Activated naive CD4-positive, alpha-beta T cell treated with Interleukin-2 at 50 U/mL for 16 hours (primary cell): ENCODE measurements at places on chromosomes 6 and 20.

DNA sequence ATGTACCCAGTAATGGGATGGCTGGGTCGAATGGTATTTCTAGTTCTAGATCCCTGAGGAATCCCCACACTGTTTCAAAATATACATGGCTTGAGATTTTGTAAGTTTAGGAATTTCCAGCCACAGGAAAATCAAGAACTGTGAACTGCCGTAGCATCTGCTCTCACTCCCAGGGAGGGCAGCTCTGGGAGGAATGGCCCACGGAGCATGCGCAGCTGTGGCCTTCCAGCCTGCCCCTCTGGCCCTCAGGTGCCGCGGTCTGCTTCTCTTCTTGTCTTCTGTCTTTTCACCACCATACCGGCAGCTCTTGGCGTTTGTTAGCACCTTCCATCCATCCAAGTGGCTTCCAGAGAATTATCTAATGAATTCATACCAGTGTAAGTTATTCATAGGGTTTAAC is 19.9 kb upstream of the EXOC2 start:
- no peak for DNase-seq

DNA sequence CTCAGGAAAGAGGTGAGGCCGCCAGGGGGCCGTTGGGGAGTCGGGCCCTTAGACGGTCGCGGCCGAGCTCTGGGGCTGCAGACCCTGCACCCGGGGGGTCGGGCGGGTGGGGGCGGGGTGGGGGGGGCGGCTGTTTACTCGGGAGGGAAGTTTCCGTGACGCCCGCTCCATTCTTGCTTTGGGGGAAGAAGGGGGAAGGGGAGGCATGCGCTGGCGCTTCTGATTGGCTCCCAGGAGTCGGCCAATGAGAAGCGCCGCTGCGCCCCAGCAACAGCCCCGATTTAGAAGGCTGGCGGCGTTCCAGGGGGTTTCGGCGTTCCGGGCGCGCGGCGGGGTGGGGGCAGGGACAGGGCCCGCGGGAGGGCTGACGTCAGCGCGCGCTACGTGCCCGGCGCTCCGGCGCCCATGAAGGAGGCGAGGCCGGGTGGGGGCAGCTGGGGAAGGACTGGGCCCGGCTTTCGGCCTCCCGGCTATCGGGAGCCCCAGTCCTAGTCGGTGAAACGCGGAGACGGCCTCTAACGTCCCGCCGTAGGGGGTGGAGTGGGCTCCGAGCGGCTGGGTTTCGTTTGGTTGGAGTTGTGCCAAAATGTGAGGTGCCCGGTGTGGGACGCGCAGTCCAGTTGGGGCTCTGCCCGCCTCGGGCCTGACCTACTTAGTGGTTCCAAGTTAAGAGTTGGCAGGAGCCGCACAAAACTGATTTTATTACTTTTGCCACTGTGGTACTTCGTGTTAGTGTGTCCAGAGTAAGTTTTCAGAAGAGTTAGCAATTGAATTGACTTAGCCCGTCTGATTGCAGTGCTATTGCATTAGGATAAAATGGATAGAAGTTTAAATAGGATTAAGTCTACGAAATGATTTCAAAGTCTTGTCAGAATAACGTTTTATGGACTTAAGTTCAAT is 1.1 kb downstream of the PNRC1 start:
- peak; percentile 98 for DNase-seq

DNA sequence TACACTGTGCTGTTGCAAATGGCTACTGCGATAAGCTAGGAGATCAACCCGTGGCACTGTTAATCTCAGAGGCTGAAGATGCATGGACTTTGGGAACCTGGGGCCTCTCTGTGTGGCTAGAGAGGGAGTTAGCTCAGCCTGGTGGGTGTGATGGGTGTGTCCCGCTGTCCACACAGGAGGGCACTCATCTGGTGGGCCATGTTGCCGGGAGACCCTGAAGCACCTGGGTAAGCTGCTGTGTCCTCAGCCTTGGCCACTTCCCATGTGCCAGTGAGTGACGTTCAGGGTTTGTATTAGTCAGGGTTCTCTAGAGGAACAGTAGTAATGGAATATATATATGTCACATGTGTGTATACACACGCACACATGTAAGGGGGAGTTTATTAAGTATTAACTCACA is 132.7 kb downstream of the ERMARD start:
- DNase-seq = no peak

DNA sequence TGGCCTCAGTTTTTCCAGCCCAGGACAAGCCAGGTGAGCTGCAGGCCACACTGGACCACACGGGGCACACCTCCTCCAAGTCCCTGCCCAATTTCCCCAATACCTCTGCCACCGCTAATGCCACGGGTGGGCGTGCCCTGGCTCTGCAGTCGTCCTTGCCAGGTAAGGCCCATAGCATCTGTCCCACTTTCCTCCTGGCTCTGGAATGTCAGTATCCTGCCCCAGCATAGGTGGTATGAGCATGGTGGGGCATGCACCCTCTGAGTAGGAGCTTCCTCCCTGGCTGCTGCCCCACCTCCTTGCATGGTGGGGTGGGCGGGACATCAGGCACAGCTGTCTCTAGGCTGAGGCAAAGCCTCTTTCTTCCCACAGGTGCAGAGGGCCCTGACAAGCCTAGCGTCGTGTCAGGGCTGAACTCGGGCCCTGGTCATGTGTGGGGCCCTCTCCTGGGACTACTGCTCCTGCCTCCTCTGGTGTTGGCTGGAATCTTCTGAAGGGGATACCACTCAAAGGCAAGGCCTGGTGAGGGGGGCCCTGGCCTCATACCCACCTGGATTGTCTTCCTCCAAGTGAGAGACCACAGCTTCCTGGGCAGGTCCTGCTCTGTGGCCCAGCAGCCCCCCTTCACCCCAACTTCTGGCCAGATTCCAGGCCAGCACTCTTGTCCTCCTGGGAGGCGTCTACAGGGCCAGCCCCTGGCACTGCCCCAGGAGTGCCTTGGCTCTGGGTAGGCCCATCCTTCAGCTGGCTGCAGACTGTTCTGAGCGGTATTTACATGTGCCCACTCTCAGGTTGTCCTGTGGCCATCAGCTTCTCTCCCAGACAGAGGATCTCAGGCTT is 9.1 kb downstream of the PI16 start:
- DNase-seq = no peak

DNA sequence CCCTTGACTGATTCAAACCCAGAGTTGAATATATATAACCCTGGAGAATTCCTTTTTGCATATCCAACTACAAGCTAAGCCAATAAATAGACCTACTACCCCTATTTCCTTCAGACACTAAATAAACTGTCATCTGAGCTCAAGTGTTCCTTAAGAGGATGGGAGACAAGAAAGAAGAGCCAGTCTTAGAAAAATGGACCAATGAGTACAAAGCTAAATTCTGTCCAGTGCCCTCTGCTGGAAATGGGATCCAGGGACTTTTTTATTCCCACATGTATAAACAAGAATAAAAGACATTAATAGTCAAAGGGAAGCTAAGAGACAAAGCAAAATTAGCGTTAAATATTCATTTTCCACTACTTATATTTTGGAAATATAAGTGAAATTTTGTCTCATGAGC is 4.8 kb downstream of the PPP1R10 start:
- no peak for DNase-seq

DNA sequence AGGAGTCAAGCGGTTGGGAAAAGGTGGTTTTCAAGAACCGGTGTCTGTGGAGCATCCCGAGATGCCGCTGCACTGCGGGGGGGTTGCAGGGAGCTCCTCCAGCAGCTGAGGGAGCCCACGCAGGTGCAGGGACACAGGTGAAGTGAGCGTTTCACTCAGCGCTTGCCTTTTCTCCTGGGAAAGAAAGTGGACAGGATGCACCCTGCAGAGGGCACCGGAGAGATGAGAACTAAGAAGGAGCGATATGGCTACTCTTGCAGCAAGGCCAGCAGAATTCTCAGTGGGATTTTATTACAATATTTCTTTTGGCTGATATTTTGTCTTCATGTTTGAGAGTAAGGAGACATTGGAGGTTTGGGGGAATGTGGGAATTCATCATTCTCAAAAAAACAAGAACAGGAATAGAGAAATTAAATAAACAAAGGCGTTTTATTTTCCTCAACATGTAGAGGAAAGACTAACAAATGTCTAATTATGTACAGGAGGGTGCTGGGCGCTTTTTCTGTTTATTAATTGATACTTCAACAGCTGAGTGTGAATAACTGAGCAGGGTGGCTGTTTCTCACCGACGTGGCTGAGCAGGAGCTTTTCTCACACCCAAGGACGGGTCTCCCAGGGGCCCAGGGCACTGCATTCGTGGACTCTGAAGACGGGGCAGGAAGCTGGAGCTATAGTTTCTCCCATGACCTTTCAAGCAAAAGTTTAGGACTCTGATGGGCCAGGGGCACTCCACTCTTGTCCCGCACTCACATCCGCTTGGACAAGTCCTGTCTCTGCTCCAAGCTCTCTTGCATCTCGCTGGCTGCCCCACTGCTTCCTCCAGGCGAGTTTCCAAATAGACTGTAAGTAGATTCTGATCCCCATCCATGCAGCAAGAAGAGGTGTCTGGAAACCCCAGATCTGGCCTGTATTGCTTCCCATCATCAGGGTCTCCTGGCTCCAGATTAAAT is 176.1 kb downstream of the SMOC2 start:
- no peak for DNase-seq

- no peak for DNase-seq
These were observed 99.5 kb downstream of the KLHL32 start for GRCh38 chr6:97023982-97024381.

GRCh38 chr20:52402950-52403349 is 211.4 kb upstream of the ZFP64 start:
- DNase-seq = no peak

- DNase-seq = no peak
These were observed 509.9 kb downstream of the TENT5A start for GRCh38 chr6:81242624-81243023.

DNA sequence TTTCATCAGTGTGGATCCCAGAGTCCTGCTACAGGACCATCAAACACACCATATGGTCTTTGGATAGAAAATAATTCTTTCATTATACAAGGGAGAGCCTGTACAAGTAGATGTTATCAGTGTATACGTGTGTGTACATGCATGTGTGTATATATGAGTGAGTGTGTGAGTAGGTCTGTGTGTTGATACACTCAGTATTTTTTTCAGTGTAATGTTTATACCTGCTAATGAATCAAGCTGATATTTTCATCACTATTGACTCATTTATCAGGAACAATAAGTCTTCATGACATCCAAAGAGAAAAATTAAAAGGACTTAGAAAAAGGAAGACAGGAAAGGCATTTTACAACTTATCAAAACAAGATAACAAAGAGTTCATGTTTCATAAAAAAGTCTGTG is 66.5 kb downstream of the EPM2A start:
- DNase-seq = no peak

GRCh38 chr6:90326404-90327057 is 29.9 kb upstream of the BACH2 start:
- no peak for DNase-seq

DNA sequence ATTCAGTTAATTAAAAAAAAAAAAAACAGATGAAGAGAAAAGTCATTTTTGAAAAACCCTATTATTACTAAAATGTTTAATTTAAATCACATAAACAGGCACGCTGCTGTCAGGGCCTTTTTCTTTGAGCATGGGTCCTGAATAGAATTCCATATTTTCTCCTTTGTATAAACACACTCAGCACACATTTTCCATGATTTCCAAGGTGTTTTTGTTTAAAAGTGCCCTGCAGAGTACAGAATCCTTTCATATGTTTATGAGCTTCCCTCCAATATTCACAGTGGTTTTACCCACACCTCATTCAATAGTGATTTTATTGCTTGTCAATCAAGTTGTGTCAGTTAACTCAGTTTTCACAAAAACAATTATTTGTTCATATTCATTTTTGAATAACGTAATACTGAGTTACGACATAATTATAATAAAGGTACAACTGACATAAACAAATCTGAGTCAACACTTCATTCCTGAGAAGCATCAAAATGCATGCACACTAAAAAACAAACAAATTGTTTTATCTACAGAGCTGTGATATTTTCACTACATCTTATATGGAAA is 15.2 kb downstream of the SLC35B3 start:
- no peak for DNase-seq

DNA sequence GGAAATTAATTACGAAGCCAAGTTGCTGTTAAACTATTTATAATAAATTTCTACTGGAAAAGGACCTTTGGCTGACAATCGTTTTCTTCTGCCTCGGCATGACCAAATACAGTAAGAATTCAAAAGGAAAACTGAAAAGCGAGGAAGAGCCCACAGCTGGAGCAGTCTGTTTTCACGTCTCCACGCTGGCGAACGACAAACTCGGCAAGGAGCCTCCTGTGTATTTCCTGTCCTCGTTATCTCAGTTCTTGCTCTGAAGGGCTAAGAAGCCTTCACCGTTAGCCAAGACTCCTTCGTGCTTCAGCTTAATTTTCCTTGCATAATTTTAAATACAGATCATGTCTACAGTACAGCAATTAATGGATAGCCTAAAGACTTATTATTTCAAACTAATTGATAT is 214.3 kb upstream of the PLCB4 start:
- no peak for DNase-seq

DNA sequence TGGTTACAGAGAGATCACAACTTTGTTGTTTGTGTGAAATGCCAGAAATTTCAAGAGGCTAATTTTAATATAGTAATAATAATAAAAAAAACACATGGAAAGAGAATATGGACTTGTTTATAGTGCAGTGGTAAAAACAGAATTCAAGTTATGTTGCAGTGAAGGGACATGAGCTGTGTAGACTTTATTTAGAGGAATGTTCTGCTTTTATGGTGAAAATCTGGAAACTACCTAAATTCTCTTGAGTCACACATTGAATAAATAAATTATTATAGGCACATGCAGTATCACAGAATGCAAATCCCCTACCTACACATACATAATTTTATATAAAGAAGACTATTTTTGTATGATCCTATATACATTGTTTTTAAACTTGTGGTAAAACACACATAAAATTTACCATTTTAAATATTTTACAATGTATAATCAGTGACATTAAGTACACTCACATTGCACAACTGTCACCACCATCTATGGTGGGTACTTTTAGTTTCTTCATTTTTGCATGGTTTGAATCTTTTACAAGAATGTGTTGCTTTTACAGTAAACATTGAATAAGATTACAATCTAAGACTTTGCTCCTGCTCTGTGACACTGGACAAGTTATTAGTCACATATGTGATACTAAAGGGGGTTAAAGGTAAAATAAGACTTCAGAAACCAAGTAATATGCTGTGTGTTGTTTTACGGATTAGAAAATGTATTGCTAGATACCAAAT is 107.4 kb downstream of the B3GAT2 start:
- no peak for DNase-seq

DNA sequence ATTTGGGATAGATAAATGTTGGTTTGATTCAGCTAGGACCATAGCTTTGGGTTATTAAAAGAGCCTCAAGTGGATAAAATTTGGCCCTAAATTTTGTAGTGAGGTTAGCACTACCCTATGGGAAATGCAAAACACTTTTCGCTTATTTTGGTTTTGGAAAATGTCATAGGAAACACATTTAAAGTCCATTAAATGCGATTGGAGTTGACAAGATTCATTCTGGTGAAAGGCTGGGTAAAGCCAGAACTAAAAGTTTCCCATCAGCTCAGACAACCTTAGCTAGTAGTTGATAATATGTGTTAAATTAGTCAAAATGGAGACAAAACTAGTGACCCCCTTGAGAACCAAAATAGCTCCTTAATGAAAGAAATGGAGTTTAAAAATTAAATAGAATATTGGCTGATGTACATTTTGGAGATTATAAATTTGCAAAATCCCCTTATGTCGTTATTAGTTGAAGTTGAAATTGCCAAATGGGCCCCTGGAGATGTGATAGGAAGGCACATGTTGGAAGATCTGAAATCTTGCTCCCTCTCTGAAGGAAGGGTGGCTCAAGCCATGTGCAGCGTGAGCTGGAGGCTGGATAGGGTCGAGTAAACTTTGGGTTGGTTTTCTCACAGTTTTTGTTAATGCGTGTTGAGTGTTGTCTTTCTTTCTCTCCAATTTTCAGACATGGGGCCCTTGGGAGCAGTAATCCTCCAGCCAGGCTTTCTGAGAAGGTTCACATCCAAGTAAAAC is 72.8 kb downstream of the CD83 start:
- no peak for DNase-seq

- DNase-seq = no peak
These were observed 576 bp downstream of the NECAB3 start for GRCh38 chr20:33673410-33674293.
